ENCODE measurements at places on chromosomes 3 and 15. TPM values are rescaled to one million over a fixed set of nuclear protein-coding genes. Genes with fewer than 3 reads are reported as not detected.

The GDPGP1 gene
- 4.6 TPM for total RNA-seq

The GPR156 gene
- total RNA-seq, result 0.32 TPM

The CATSPER2 gene
- 1.3 TPM for total RNA-seq

The ADIPOQ gene
- total RNA-seq, result not detected

The ZNF501 gene
- 9.0 TPM for total RNA-seq

The ACP3 gene
- 1.4 TPM for total RNA-seq

The SRGAP3 gene
- 6.0 TPM for total RNA-seq

The GOLGA6D gene
- total RNA-seq, result under 0.01 TPM

The ARHGEF26 gene
- total RNA-seq, result 0.09 TPM

The TTLL13 gene
- 0.16 TPM for total RNA-seq

The ATP13A4 gene
- 1.3 TPM for total RNA-seq

The CTXND1 gene
- not detected for total RNA-seq

The NME9 gene
- total RNA-seq, result not detected

The IQCF5 gene
- total RNA-seq, result not detected

The RASGRP1 gene
- not detected for total RNA-seq

The LRRN1 gene
- not detected for total RNA-seq

The CEP70 gene
- 26.3 TPM for total RNA-seq

The USP50 gene
- 0.34 TPM for total RNA-seq

The SKOR1 gene
- total RNA-seq, result 0.16 TPM

The ARPP21 gene
- total RNA-seq, result not detected

The PAQR9 gene
- total RNA-seq, result 0.16 TPM
